A549 treated with AZD2906 at 1 μM for 4 hours (cell line): ENCODE measurements at places on chromosomes 6 and 20. TPM values are rescaled to one million over a fixed set of nuclear protein-coding genes. Genes with fewer than 3 reads are reported as not detected.

DEFB115 gene
- not detected in 5 replicates for total RNA-seq

SULF2 gene
- total RNA-seq: 21.7 to 24.8 TPM (median 22.7 TPM) in 5 replicates

ID4 gene
- total RNA-seq: 0.48 to 1.0 TPM (median 0.86 TPM) in 5 replicates

LKAAEAR1 gene
- 0.65 to 3.1 TPM (median 2.4 TPM) in 5 replicates for total RNA-seq

DEFB112 gene
- total RNA-seq: not detected in 5 replicates

PSORS1C1 gene
- 4.1 to 5.9 TPM (median 4.6 TPM) in 5 replicates for total RNA-seq

BFSP1 gene
- total RNA-seq: 3.7 to 4.2 TPM (median 4.0 TPM) in 5 replicates

CHD6 gene
- 6.1 to 10.5 TPM (median 9.3 TPM) in 5 replicates for total RNA-seq

RPS6KA2 gene
- total RNA-seq: 0.28 to 0.46 TPM (median 0.30 TPM) in 5 replicates

DLK2 gene
- 5.6 to 9.0 TPM (median 8.9 TPM) in 5 replicates for total RNA-seq

PTCRA gene
- total RNA-seq: not detected in 5 replicates

ZBTB46 gene
- 0.73 to 0.85 TPM (median 0.76 TPM) in 5 replicates for total RNA-seq

SAPCD1 gene
- 1.6 to 4.2 TPM (median 3.1 TPM) in 5 replicates for total RNA-seq

ECT2L gene
- not detected in 5 replicates for total RNA-seq

CLVS2 gene
- total RNA-seq: 0.13 to 0.23 TPM (median 0.18 TPM) in 5 replicates

XKR7 gene
- 0.01 TPM in 3 of 5 replicates, not detected in the others for total RNA-seq

OR2B6 gene
- total RNA-seq: 0.10 TPM in 1 of 5 replicates, not detected in the others

COL11A2 gene
- total RNA-seq: 0.31 to 0.92 TPM (median 0.81 TPM) in 5 replicates

TREM1 gene
- total RNA-seq: 0.09 to 0.33 TPM (median 0.16 TPM) in 5 replicates

ADTRP gene
- total RNA-seq: 0.26 to 0.92 TPM (median 0.53 TPM) in 5 replicates

GRM1 gene
- total RNA-seq: 0.01 to 0.03 TPM (median 0.01 TPM) in 5 replicates

ZNF343 gene
- total RNA-seq: 12.0 to 18.3 TPM (median 13.1 TPM) in 5 replicates

TFAP2B gene
- not detected in 5 replicates for total RNA-seq

ERVFRD-1 gene
- not detected in 5 replicates for total RNA-seq

SIRPB2 gene
- total RNA-seq: not detected in 5 replicates

SIRPD gene
- not detected in 5 replicates for total RNA-seq

GGTLC1 gene
- total RNA-seq: 0.09 to 0.10 TPM (median 0.10 TPM) in 3 of 5 replicates, not detected in the others

SGK2 gene
- total RNA-seq: 6.4 to 7.6 TPM (median 7.0 TPM) in 5 replicates

YTHDF1 gene
- total RNA-seq: 45.5 to 52.1 TPM (median 49.7 TPM) in 5 replicates
